G401 (cell line): ENCODE measurements at places on chromosomes 2 and 18.

DNA sequence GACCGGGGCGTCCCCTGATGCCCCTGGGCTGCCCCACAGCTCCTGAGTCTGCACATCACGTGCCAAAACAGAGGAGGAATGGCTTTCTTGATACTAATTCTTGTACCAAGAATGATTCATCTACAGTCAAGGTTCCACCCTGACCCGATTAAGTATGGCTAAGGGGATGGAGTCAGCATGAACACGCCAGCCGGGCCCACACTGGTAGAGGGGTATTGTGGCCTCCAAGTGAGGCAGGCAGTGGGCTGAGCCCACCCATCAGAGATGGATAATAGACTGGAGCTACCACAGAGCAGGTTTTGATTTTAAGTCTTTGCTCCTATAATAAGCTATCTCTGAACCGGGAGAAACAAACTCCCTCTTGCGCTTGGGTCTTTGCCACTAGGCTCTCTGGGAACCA is 17.9 kb upstream of the GNAL start:
- DNase-seq: no peak

- DNase-seq: no peak
Observed at GRCh38 chr18:55252053-55252675, 292.9 kb upstream of the CCDC68 start.

DNA sequence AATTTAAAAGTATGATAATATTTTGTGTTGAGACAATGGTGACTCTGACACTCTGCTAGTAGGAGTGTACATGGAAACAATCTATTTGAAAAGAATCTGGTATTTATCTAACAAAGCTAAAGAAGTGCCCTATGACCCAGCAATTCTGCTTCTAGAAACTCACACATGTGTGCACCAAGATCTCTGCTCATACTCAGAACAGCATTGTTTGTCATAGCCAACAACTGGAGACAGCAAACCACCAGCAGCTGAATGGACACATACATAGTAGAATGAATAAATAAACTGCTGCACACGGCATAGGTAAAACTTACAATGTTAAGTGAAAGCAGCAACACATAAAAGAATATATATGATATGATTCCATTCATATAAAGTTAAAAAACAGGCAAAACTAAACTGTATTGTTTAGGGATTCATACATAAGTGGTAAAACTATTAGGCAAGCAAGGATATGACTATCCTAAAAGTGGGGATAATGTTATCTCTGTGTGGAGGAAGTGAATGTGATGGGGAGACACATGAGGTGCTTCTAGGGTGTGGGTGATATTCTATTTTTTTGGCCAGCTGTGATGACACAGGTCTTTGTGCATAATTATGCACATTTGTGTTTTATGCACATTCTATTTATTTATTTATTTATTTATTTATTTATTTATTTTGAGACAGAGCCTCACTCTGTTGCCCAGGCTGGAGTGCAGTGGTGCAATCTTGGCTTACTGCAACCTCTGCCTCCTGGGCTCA is 71.1 kb downstream of the RFTN2 start:
- DNase-seq: no peak

- DNase-seq: no peak
Observed at GRCh38 chr2:268323-268722, 3.6 kb downstream of the ACP1 start.

DNA sequence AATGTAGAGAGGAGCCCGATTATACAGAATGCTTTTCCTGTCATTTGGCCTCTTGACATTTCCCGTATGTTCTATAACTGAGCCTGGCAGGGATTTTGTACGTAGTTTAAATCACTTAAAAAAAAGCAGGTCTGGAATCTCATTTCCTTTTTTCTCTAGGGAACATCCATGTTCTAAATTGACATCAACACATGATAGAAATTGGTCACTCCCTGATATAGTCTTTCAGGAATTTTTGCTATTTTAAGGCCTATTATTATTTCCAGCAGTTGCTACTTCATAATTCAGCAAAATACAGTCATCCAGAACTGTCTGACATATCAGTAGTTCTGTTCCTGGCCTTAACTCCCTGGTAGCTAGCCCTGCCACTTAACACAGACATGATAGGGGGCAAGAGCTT is 565.7 kb upstream of the ZEB2 start:
- DNase-seq: no peak

- peak; percentile 98 for DNase-seq
Observed at GRCh38 chr2:97919858-97920257, 75.9 kb downstream of the TMEM131 start.
